ENCODE measurements at places on chromosomes 3 and 15. TPM values are rescaled to one million over a fixed set of nuclear protein-coding genes. Genes with fewer than 3 reads are reported as not detected.
A peak's percentile ranks its signal among the peaks of the same experiment; 100 is the strongest.

The UACA gene
- 0.68 TPM for total RNA-seq

DNA sequence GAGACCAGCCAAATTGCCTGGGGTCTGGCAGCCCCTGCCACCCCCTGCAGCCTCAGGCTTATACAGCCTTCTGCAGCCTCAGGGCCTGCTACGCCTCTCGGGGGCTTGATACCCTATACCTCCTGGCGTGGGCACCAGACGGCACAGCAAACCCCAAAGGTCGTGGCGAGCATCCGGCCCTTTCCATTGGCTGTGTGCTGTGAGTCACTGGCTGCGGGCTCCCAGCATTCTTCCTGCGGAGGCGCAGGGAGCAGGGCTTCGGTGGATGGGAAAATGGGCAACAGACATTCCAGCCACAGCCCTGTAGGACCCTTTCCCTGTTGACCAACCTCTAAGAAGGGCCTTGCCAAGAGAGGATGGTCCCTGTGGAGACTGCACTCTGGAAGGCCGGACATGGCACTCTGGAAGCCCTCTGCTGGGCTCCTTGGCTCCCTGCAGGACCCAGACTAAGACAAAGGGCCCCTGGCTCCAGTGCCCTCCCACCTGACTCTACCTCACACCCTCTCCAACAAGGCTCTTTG is 59.6 kb downstream of the ITGA11 start:
- H3K4me3 ChIP-seq, result no peak overlapping the region
- peaks cover 3% of the 10 kb centered on the region for H3K4me1 ChIP-seq
- H3K27me3 ChIP-seq, result peaks cover 2% of the 10 kb centered on the region

DNA sequence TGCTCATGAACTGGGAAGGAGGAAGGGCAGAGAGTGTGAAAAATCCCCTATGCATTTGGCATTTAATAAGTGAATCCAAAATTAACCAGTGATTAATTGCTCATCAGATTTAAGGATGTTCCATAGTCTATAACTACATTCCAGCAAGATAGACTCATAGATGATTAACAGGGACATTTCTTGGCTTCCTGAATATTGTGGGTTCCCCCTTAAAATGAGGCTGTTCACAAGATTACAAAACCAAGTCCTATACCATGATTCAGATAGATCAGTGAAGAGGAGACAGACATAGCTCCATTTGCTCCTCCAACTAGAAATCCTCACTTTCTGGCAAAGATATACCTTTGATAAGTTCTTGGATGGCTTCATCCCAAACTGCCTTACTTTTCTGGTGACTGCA is 15.4 kb downstream of the RASGRP1 start:
- DNase-seq, result no peak
- peak overlapping the region; percentile 83 for H3K27ac ChIP-seq
- H3K27me3 ChIP-seq, result no peaks in the 10 kb centered on the region
- no peak overlapping the region for H3K4me3 ChIP-seq

- no peak for DNase-seq
- H3K4me1 ChIP-seq, result no peaks in the 10 kb centered on the region
- H3K27me3 ChIP-seq, result no peaks in the 10 kb centered on the region
- H3K36me3 ChIP-seq, result no peaks in the 10 kb centered on the region
Measured at GRCh38 chr3:150775001-150775599, 12.1 kb upstream of the SIAH2 start.

DNA sequence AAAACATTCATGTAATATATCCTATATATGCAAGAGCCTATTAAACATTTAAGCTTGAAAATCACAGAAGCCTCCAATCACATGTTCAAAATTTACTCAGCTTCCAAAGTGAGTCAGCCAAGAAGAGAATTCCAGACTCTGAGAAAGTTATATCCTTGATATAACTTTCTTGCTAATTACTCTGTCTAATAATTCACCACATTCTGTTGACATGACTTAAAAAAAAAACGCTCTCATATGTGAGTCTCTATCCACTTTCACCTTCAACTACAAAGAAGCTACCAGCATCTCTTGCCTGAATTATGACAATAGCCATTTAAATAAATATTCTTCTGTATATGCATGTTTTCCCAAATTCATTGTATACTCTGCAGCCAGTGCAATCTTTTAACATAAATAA is 1116.3 kb upstream of the CADM2 start:
- no peak for DNase-seq
- no peak overlapping the region for H3K4me3 ChIP-seq
- H3K27me3 ChIP-seq, result no peaks in the 10 kb centered on the region
- no peaks in the 10 kb centered on the region for H3K4me1 ChIP-seq

The CYFIP1 gene
- total RNA-seq, result 56.7 TPM

GRCh38 chr15:60957111-60957510 is 272.0 kb downstream of the RORA start:
- no peak overlapping the region for H3K27ac ChIP-seq
- no peak for DNase-seq
- H3K4me1 ChIP-seq, result no peaks in the 10 kb centered on the region
- no peaks in the 10 kb centered on the region for H3K36me3 ChIP-seq

GRCh38 chr15:75153565-75154276 is 48.0 kb upstream of the C15orf39 start:
- no peak for DNase-seq
- H3K36me3 ChIP-seq, result no peaks in the 10 kb centered on the region
- H3K4me3 ChIP-seq, result no peak overlapping the region
